ENCODE measurements at places on chromosomes 12 and 14. TPM values are rescaled to one million over a fixed set of nuclear protein-coding genes. Genes with fewer than 3 reads are reported as not detected.
A peak's percentile ranks its signal among the peaks of the same experiment; 100 is the strongest.

GRCh38 chr12:94585626-94586025, 64.7 kb downstream of the TMCC3 start:
- DNase-seq: no peak
- H3K4me3 ChIP-seq: no peak overlapping the region
- no peaks in the 10 kb centered on the region for H3K4me1 ChIP-seq
- no peaks in the 10 kb centered on the region for H3K27me3 ChIP-seq
- H3K36me3 ChIP-seq: no peaks in the 10 kb centered on the region

- H3K36me3 ChIP-seq: no peaks in the 10 kb centered on the region
- no peaks in the 10 kb centered on the region for H3K27me3 ChIP-seq
- no peak for DNase-seq
- H3K4me3 ChIP-seq: no peak overlapping the region
- peak overlapping the region; percentile 60 for H3K27ac ChIP-seq
- H3K4me1 ChIP-seq: peaks cover 33% of the 10 kb centered on the region
Observed at GRCh38 chr14:68502230-68502629, 290.6 kb downstream of the ZFP36L1 start.

DNA sequence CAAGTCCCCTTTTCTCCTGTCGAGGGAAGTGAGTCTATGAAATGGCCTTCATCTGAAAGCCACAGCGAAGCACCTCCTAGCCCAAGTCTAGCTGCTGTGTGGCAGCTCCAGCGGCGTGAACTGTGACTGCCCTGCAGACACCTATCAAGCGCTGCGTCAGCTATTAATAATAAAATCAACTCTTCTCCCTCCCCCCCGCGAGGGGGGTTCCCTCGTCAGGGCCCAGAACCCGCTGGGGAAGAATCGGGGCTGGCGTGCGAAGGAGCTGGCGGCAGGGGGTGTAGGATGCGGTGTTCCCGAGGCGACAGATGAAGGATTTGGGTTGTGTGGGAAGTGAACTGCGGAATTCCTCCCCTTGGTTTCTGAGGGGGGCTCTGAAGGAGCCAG, 662 bp upstream of the ATP2A2 start:
- H3K4me3 ChIP-seq: peak overlapping the region; percentile 96
- H3K27ac ChIP-seq: peak overlapping the region; percentile 95
- no peaks in the 10 kb centered on the region for H3K27me3 ChIP-seq
- peaks cover 23% of the 10 kb centered on the region for H3K4me1 ChIP-seq

DNA sequence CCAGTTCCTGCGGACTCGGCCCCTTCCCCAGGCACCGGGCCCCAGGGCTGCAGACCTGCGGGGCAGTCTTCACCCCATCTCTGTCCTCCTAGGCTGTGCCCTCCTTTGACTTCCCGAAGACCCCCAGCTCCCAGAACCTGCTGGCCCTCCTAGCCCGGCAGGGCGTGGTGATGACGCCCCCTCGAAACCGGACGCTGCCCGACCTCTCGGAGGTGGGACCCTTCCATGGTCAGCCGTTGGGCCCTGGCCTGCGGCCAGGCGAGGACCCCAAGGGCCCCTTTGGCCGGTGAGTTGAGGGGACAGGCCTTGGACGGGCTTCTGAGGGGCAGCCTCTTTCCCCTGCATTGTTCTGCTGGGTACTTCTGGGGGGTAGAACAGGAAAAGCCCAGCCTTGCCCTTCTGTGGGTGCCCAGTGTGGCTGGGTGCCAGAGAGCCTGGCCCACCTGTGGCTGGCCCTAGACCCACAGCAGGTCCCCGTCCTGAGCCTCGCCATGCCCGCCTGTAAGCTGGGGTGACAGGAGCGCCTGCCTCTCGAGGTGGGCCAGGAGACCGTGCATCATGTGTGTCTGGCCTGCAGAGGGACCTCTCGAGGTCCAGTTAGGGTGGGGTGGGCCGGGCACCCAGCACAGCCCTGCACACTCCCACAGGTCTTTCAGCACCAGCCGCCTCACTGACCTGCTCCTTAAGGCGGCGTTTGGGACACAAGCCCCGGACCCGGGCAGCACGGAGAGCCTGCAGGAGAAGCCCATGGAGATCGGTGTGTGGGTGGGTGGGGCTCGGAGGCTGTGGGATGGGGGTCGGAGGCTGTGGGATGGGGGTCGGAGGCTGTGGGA, 12.6 kb upstream of the PUS1 start:
- H3K4me1 ChIP-seq: no peaks in the 10 kb centered on the region
- no peaks in the 10 kb centered on the region for H3K27me3 ChIP-seq
- H3K4me3 ChIP-seq: no peak overlapping the region

DNA sequence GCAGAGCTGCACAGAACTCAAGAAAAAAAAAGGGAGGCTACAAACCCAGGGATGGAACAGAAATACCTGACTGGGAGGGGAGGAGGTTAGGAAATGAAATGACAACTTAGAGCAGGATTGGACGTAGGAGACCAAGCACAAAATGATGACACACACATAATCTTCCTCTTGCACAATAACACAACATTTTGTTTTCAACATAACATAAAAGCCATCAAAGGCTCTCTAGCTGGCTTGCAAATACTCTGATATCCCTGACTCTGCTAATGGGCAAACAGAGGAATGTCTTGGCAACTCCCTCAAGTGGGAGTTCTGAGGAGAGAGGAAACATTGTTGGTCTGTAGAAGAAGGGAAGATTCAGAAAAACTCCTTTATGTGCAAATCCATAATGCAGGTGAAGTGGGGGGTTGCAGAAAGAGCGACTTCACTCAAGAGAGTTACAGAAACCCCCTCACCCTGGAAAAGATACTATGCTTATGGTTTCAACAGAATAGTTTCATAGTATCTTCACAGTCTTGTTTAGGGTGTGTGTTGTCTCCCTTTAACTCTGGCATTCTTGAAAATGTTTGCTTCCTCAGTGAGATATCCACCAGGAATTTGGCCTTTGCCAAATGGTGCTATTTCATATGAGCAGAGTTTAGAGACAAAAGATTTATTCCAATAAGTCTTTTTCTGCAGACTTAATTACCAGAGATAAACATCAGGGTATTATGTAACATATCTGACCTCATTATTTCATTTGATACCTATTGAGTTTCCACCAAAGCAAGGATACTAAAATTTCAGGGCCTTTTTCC, 43.8 kb upstream of the LTBP2 start:
- no peaks in the 10 kb centered on the region for H3K4me1 ChIP-seq
- no peaks in the 10 kb centered on the region for H3K36me3 ChIP-seq
- H3K27ac ChIP-seq: no peak overlapping the region

DNA sequence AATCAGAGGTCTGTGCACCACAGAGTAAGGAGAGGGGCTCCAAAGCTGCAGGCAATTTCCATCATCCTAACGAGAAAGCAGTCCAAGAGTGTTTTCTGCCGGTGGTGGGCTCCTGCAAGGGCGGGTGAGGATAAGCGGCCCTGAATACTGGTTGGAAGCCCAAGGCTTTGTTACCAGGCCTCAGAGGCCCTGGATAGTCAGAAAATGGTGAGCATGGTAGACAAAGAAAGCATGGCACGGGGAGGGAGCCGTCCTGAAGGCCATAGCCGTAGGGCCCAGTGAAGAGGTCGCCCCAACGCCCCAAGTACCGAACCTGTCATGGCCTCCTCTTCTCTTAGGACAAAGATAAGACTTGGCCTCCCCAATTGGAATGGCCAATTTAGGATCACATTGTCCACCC, 306.6 kb upstream of the FKBP4 start:
- no peak overlapping the region for H3K4me3 ChIP-seq
- H3K27me3 ChIP-seq: peaks cover 3% of the 10 kb centered on the region
- no peak overlapping the region for H3K27ac ChIP-seq
- H3K4me1 ChIP-seq: no peaks in the 10 kb centered on the region
- DNase-seq: no peak

DNA sequence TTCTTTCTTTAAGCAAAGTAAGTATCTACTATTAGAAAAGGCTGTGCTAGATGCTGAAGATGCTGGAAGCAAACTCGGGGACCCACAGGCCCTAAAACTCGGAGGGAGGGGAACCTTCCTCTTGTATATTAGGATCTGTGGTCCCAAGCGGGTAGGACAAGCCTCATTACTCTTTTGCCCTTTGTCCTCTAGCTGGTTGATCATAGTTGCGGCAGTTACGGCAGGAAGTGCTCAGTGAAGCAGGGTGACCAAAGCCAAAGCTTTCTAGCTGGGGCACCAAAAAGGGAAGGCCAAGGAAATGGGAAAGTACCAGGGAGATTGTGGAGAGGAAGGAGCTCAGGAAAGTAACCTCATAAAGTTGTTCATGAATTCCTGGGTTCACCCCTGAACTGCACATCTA, 76.3 kb downstream of the SCFD1 start:
- no peak for DNase-seq
- no peaks in the 10 kb centered on the region for H3K4me1 ChIP-seq
- H3K36me3 ChIP-seq: peaks cover 1% of the 10 kb centered on the region

GRCh38 chr12:110065540-110065939, 17.2 kb upstream of the C12orf76 start:
- DNase-seq: no peak
- no peaks in the 10 kb centered on the region for H3K36me3 ChIP-seq
- no peak overlapping the region for H3K4me3 ChIP-seq
- no peak overlapping the region for H3K27ac ChIP-seq

DNA sequence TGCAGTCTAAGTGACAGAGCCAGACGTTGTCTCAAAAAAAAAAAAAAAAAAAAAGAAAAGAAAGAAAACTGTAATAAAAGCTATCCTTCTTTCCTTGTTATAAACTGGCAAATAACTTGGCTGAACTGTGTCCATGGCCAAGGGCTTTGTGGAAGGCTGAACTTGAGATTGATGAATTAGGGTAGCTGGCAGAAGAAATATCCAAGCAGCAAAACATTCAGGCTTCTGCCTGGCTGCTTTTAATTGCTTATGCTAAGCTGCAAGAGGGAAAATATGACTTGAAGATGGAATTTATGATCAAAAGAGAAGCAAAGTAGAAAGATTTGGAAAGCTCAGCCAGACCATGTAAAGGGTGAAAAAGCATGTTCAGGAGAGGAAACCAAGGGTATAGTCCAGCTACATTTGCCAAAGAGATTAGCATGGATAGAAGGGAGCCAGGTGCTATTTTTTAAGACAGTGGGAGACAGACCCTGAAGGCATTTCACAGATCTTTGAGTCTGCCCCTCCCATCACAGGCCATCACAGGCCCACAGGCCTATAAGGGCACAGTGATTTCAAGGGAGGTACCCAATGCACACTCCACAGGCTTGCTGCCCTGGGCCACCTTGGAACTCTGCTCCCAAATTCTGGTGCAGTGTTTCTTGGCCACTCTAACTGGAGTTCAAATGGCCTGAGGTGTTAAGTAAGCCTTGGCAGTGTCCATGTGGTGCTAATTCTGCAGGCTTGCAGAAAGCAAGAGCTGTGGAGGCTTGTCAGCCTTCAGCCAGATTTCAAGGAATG, 226.0 kb downstream of the AEBP2 start:
- H3K27me3 ChIP-seq: no peaks in the 10 kb centered on the region
- DNase-seq: no peak
- no peaks in the 10 kb centered on the region for H3K36me3 ChIP-seq

DNA sequence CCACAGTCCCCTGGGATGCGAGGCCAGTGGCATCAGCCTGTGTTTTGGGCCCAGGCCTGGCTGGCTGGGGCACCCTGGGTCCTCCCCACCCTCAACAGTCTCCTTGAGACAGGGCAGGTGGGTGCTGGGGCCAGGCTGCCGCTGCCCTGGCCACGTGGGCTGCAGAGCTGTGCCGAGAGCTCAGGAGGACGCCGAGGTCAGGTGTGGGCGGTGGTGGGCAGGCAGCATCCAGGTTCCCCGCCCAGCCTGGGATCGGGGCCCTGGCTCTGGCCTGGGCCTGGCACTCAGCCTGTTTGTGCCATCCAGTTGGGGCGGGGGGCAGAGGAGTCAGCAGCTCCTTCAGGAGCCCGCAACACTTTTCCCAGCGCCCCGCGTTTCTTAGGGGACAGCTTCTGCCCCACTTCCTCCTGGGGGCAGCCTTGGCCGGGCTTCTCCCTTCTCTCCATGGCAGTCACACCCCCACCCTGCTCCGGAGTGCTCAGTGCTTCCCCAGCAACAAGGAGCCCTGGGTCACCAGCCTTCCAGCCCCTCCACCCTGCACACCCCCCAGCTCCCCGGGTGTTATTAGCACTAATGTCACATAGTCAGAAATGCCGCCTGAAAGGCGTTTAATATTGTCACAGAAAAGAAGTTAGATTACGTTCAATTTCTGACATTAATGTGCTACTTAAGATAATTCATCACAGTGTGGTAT, 30.8 kb downstream of the KIF26A start:
- no peak overlapping the region for H3K4me3 ChIP-seq
- H3K4me1 ChIP-seq: peaks cover 15% of the 10 kb centered on the region
- H3K27me3 ChIP-seq: no peaks in the 10 kb centered on the region
- DNase-seq: no peak
- no peak overlapping the region for H3K27ac ChIP-seq

GRCh38 chr12:126706300-126706699, 1560.7 kb upstream of the TMEM132C start:
- no peaks in the 10 kb centered on the region for H3K4me1 ChIP-seq
- H3K36me3 ChIP-seq: no peaks in the 10 kb centered on the region
- DNase-seq: no peak
- no peaks in the 10 kb centered on the region for H3K27me3 ChIP-seq
- no peak overlapping the region for H3K27ac ChIP-seq

DNA sequence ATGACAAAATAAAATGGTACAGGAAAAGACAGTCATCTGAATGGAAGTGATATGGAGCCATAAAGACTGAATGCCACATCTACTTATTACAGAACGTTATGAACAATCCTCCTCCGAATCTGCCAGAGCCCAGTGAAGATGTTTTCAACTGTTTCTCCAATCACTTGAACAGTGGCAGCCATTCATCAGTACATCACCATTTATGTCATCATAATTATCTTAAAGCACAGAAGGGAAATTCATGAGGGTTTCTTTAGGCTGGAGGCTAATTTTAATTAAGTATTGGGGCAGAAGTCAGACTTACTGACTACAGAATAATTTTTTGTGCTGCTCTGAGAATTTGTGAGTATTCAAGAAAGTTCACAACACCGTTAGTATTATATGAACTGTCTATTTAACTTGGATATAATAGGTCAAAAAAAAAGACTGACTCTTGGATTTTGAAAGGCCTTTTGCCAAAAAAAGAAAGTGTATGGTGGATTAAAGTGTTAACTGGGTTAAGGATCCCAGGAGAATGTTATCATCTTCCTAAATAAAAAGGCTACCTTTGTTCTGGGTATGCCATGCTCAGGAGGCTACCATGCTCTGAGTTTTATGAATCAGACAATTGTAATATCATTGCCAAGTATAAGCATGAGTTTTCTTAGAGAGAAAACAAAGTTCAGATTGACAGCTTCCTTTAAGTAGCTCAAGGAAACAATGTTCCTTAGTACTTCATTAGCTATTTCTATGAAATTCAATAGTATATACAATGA, 40.1 kb downstream of the PDZRN4 start:
- H3K4me3 ChIP-seq: no peak overlapping the region
- H3K4me1 ChIP-seq: no peaks in the 10 kb centered on the region
- no peaks in the 10 kb centered on the region for H3K36me3 ChIP-seq
- no peaks in the 10 kb centered on the region for H3K27me3 ChIP-seq

CRIP1 gene
- 75.1 TPM for total RNA-seq

C12orf56 gene
- 9.3 TPM for total RNA-seq

TAS2R13 gene
- 2.0 TPM for total RNA-seq

IL31 gene
- total RNA-seq: not detected

TEX22 gene
- 0.86 TPM for total RNA-seq

GLS2 gene
- total RNA-seq: 14.2 TPM

GPRC5D gene
- total RNA-seq: not detected

KCNH3 gene
- total RNA-seq: 0.27 TPM

ERBB3 gene
- total RNA-seq: 101 TPM

C1R gene
- 3.9 TPM for total RNA-seq

All from Caco-2 (cell line).